ENCODE measurements at places on chromosomes 2 and 18.

GRCh38 chr2:38723173-38723572, 28.0 kb downstream of the SRSF7 start:
- DNase-seq = no peak

DNA sequence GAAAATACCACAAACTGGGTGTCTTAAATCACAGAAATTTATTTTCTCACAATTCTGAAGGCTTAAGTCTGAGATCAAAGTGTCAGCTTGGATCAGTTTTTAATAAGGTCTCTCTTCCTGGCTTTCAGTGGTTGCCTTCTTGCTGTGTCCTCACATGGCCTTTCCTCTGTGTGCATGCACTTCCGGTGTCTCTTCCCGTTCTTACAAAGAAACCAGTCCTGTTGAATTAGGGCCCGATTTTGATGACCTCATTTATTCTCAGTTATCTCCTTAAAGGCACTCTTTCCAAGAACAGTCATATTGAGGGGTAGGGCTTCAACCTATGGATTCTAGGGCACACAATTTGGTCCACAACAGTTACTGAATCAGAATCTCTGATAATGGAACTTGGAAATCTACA, 5.4 kb upstream of the XIRP2 start:
- DNase-seq = no peak

GRCh38 chr2:124668161-124668560, 643.1 kb downstream of the CNTNAP5 start:
- no peak for DNase-seq

GRCh38 chr2:142286618-142287017, 155.8 kb upstream of the LRP1B start:
- DNase-seq = no peak

DNA sequence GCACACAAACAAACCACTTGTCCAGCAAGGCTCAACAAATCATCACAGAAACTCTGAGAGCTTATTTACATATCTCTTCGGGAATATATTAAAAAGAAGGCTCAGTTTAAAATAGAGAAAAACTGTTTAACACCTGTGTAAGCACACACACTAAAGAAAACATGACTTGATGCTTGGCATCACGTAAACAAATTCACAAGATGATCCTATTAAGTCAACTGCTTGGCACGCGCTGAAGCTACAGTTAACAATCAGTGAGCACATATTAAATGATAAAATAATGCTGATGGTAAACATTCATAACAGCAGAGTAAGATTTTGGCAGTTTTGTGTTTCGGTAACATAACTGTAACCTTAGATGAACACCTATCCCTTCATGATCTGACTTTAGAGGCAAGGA, 4.3 kb upstream of the HES6 start:
- DNase-seq = no peak

GRCh38 chr2:191666732-191667131, 11.2 kb upstream of the NABP1 start:
- no peak for DNase-seq

GRCh38 chr2:19812166-19812565, 89.6 kb downstream of the TTC32 start:
- no peak for DNase-seq
